GM04504 (cell line): ENCODE measurements at places on chromosomes 11 and 22.

DNA sequence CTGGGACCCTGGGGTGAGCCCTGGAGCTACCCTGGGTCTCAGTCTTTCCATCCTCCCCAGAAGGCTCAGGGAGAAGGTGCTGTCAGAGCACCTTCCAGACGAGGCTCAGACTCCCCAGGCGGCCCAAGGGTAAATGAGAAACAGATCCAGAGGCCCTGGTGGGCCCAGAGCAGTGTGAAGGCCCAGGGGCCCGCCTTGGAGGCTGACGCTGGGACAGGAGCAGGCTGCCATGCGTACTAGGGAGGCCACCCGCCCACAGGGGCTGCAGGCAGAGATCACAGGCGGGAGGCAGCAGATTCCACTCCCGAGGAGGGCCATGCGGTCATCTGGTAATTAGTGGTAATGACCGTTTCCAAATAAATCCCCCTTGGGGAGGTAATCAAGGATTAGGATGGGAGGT is 5.2 kb downstream of the WNT11 start:
- DNase-seq = no peak

GRCh38 chr11:85953491-85954143 is 98.4 kb downstream of the CCDC83 start:
- no peak for DNase-seq

DNA sequence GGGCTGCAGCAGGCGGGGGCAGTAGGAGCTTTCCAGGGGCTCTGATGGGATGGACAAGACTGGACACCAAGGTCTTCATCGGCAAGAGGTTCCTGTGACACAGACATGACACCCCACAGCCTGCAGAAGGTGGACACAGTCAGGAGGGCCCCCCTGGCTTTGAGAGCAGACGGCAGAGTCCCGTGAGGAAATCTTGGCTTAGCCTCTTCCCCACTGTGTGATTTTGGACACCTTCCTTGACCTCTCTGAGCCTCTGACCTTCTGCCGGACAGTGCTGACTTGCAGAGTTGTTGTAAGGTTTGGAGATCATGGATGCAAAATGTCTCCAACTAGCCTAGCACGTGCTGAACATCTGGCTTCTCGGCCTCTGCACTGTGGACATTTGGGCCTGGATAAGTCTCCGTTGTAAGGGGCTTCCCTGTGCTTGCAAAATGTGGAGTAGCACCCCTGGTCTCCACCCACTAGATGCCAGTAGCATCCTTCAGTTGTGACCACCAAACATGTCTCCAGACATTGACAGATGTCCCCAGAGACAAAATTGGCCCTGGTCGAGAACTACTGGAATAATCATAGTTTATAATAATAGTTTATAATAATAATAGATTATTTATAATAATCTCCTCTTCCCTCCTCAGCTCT is 54.6 kb downstream of the MCM5 start:
- DNase-seq = no peak

- no peak for DNase-seq
Measured at GRCh38 chr22:19982991-19983578, 33.5 kb downstream of the ARVCF start.

DNA sequence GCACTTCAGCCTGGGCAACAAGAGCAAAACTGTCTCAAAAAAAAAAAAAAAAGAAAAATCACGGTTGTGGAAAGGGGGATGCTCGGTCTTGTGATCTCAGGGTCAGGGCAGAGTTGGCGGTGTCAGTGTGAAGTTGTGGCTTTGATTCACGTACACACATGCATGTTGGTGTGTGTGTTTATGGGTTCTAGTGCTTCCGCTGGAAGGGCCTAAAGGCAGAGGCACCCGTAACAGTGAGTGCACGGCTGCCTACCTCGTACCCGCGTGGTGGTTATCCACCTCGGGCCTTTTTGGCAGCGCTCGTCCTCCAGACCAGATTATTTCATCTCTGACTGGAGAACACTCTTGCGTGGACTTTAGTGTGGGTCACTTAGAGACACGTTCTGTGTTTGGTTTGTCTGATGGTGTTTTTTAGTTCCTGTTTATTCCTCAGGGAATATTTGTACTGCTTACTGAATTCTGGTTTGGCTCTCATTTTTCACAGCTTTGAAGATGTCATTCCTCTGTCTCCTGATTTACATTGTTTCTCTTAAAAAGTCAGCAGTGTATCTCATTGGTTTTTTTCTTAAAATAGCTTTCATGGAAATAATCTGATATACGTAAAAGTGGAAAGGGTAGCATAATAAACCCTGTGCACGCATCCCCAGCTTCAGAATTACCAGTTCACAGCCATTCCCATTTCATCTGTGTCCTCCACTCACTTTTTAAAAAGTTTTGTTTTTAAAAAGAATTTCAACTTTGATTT is 15.6 kb downstream of the ZBED4 start:
- no peak for DNase-seq

DNA sequence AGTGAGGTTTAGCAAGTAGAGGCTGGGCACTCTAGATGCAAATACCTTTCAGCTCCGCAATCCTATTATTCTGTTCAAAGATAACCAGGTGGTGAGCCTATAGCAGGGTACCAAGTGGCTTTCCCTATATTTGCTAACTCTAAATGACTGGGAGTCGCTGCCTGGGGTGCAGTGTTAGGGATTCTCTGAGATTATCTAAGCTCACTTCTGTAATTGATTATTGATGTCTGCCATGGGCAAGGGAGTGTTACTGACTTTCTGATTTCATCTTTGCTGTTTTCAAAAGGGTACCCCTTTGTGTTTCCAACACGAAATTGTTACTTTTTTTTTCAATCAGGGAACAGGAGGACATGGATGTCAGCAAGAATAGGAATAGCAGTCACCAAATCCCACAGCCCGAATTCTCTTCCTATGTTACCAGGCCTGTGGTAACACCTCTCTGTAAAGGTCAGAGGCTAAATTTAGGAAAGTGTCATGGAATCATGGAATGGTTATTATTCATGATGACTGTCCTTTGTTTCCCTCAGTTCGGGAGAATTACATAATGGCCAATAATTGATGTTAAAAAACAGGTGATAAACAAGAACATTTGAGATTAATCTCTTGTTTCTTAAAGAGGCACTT is 62.6 kb upstream of the CRYBB3 start:
- DNase-seq = no peak

GRCh38 chr11:112097734-112098528 is 11.3 kb downstream of the SDHD start:
- DNase-seq = no peak

- no peak for DNase-seq
Measured at GRCh38 chr11:69666752-69667536, 8.2 kb downstream of the LTO1 start.

DNA sequence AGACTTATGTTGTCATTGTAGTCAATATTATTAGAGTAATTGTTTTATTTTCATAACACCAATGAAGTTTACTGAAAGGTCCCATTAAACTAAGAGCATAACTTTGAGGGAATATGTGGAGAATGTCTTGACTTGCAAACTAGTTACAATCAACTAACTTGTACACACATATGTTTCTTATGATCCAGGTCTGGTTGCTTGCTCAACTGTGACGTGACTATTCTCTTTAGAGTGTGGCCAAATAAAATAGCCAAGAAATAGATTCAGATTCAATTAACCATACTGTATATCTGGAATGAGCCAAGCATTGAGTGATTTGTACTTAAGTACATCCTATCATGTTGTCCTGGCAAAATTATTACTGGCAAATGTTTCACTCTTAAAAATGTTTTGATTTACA is 101.7 kb downstream of the METTL15 start:
- DNase-seq = no peak

GRCh38 chr11:133840479-133840941 is 4.8 kb downstream of the SPATA19 start:
- DNase-seq = no peak

- DNase-seq = no peak
Measured at GRCh38 chr11:2804189-2804588, 81.4 kb downstream of the CDKN1C start.

DNA sequence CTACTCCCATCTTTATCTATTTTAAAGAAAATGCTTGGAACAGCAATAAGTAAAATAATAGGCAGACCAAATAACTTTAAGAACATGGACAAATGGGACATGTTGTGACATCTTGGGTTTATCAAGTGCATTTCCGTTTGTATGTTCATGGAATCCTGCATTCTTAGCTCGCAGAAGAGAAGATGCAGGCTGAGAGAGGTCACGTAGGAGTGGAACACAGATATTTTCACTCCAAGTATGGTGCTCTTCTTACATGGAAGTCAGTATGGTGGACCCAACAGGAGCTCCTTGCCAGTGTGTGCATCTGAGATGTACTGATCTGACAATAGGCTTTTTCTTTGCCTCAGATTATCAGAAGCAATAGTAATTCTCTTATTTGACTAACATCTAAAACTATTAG is 1.7 kb downstream of the E2F8 start:
- no peak for DNase-seq

- DNase-seq = no peak
Measured at GRCh38 chr11:5938603-5938965, 3.5 kb upstream of the OR56A3 start.

DNA sequence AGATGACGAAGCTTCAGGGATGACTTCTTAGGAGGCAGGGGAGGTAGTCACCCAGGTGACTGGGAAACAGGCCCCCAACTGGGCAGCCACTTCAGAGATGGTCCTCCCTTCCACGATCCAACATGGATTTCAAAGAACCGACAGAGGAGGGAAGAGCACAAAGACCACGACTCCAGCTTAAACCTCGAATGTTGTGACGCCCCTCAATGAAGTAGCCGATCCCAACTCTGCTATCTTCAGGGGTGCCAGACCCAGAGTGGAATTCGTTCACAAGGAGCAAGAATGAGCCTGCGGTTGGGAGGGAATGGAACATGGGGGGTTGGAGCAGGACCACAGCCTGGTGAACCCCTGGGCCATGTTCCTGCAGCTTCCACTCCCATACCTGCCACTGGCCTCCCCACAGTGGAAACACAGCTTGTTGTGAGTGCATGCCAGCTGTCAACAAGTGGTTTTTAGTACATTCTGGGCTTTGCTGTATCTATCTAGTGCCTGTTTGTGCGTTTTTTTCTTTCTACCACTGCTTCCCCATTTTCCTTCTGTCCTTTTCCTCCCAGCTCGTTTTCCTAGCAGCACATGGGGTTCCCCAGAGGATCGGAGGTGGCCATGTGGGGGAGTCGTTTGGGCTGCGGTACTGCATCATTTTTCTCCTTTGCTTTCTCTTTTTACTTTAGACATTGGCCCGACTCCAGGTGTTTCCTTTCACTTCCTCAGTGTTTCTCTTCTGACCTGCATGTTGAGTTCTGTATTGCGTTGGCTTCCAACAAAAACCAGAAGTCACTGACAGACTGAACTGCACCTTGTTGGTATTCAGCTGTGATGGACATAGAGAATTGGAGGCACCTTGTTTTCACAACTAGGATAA is 65.8 kb downstream of the MORC2 start:
- no peak for DNase-seq

- peak; percentile 17 for DNase-seq
Measured at GRCh38 chr22:30159561-30160353, 79.5 kb downstream of the HORMAD2 start.

- no peak for DNase-seq
Measured at GRCh38 chr22:49093192-49093880, 734.3 kb downstream of the BRD1 start.

DNA sequence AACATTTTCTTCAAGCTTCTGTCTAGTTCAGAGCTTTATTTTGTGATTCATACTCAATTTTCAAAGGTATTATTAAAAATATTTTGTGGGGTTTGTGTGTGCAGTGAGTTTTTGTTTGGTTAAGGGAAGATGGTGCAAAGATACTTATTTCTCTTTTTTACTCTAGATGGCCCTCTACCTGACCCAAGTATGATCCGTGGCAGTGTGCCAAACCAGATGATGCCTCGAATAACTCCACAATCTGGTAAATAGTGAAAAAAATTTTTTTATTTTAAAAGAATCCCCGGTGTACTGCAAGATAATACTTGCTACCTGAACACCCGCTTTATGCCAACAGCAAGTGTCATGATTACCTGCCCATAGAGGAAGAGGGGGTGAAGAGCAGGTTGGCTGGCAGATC is 54.2 kb downstream of the EP300 start:
- DNase-seq = no peak

DNA sequence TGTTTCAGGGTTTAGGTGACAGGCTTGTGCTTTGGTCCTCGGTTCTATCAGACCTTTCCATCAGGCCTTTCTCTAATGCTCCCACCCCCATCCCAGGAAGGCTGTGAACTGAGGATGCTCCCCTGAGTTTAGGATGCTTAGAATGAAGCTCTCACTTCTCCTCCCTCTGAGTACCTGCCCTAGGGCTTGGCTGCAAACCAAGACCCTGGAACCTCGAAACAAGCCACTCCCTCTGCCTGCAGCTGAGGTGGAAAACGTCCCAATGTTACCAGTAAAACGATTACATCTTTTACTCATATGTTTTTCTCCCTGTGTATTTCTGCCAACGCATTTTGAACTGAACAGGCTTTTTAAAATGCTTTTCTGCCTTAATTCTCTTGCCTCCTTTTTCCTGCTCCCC is 54.5 kb upstream of the BMAL1 start:
- no peak for DNase-seq

DNA sequence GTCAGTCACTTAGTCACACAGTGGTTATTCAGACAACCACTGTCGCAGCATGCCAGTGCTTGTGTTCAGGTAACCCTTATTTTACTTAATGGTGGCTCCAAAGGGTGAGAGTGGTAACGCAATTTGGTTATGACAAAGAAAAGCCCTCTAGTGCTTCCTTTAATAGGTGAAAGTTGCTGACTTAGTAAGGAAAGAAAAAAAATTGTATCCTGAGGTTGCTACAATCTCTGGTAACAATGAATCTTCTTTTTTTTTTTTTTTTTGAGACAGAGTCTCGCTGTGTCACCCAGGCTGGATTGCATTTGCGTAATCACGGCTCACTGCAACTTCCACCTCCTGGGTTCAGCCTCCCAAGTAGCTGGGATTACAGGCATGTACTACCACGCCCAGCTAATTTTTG is 64.5 kb downstream of the C11orf91 start:
- peak; percentile 82 for DNase-seq

DNA sequence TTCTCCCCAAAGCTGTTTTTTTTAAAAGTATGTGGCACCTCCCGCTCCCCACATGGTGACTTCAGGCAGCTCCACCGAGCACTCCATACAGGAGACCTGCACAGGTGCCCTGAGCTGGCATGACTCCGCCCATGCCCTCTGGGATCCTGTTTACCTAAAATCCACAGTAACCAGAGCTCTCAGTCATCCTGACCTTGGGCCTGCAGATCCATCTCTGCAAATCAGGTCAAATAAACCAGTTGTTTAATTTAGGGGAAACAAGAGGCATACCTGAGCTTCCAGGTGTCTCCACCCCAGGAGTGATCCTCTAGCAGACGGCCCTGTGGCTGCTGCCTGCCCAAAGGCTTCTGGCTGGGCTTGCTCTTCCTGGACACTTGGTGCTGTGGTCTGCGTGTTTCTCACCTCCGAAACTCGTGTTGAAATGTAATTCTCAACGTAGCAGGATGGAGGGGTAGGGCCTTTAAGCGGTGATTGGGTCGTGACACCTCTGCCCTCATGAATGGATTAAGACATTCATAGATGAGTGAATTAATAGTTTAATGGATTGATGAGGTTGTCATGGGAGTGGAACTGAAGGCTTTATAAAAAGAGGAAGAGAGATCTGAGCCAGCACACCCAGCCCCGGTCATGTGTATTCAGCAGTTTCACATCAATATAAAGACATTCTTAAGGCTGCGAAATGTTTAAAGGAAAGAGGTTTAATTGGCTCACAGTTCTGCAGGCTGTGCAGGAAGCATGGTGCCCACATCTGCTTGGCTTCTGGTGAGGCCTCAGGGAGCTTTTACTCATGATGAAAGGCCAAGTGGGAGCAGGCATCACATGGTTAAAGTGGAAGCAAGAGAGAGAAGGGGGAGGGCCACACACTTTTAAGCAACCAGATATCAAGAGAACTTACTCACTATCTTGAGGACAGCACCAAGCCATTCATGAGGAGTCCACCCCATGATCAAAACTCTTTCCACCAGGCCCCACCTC is 34.1 kb downstream of the LINC01488 start:
- DNase-seq = no peak
